Stimulated activated CD4-positive, alpha-beta T cell treated with anti-CD3 and anti-CD28 coated beads, Interleukin-12 subunit alpha, Interleukin-12 subunit beta, amount 100 ng/mL, for 24 hours (primary cell): ENCODE measurements at places on chromosomes 6 and 20.

- no peak for DNase-seq
Measured at GRCh38 chr20:52746190-52746589, 226.0 kb upstream of the TSHZ2 start.

DNA sequence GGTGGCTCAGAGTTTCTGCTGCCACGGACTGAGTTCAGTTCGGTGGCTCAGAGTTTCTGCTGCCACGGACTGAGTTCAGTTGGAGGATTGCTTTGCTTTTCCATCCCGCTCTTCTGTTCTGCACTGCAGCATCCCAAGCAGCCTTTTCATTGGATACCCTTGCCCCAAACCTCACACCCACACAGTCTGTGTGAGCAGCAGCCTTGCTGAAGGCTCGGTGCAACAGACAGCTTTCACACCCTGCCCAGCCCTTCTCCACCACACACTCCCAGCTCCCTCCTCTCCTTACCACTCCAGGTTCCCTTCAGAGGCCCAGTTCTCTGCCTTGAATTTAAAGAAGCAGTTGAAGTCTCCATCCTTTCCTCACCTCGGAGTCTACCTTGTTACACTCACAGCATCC is 52.5 kb upstream of the CHD6 start:
- no peak for DNase-seq

GRCh38 chr6:19818805-19819204 is 18.4 kb upstream of the ID4 start:
- no peak for DNase-seq

DNA sequence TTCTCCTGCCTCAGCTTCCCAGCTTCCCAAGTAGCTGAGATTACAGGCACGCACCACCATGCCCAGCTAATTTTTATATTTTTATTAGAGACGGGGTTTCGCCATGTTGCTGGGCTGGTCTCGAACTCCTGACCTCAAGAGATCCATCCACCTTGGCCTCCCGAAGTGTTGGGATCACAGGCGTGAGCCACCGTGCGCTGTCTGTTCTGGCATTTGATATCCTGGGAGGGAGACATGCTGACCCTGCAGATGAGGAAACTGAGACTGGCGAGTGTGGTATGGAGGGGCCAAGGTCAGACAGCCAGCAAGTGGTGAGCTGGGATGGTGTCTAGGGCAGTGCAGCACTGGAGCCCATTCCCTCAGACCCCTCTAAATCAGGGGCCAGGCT is 44.6 kb downstream of the SRC start:
- no peak for DNase-seq

DNA sequence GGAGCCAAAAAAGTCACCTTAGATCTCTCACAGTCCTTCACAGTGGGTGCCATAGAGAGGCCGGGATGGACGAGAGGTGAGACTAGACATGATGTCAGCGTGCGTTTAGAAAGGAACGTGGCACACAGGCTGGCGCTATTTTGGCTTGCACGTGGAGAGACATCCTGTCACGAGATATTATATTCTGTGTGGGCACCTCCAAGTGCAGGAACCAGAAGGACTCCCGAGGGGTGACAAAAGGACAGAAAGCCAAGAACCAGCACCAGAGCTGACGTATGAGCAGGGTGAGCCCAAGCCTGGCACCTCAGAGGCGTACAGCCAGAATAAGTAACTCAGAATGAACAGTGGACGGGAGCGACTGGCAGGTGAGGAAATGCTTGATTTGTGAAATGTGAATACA is 49.9 kb upstream of the QKI start:
- no peak for DNase-seq

DNA sequence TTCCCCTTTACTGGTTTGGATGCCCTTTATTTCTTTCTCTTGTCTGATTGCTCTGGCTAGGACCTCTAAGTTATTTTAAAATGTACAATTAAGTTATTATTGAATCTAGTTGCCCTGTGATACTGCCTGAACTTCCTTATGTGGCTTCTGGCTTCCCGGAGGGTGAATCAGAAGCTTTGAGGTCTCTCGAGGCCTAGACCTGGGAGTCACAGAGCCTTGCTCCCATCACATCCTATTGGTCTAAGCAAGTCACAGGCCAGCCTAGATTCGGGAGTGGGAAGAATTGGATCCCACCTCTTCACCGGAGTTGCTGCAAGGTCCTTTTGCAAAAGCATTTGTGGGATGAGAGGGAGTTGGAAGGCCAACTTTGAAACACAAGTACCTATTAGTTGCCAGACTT is 15.2 kb downstream of the BCAS4 start:
- DNase-seq, result no peak

DNA sequence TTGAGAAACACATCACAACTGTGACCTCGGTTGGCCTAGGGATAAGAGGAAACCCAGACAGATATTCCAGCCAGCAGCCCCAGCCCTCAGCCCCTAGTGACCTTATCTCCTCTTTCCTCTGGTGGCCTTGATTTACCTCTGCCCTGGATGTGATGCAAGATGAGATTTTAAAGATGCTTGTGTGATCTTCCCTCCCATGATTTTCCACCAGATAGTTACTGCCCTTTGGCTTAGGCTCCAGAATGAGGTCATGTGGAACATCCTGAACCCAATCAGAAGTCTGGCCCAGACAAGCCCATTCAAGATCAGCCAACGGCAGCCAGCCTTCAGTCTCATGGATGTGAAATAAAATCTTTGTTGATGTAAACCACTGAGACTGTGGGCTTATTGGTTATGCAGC is 104.0 kb downstream of the BANF2 start:
- no peak for DNase-seq

- DNase-seq, result no peak
Measured at GRCh38 chr6:86128130-86128814, 485.6 kb upstream of the SYNCRIP start.

DNA sequence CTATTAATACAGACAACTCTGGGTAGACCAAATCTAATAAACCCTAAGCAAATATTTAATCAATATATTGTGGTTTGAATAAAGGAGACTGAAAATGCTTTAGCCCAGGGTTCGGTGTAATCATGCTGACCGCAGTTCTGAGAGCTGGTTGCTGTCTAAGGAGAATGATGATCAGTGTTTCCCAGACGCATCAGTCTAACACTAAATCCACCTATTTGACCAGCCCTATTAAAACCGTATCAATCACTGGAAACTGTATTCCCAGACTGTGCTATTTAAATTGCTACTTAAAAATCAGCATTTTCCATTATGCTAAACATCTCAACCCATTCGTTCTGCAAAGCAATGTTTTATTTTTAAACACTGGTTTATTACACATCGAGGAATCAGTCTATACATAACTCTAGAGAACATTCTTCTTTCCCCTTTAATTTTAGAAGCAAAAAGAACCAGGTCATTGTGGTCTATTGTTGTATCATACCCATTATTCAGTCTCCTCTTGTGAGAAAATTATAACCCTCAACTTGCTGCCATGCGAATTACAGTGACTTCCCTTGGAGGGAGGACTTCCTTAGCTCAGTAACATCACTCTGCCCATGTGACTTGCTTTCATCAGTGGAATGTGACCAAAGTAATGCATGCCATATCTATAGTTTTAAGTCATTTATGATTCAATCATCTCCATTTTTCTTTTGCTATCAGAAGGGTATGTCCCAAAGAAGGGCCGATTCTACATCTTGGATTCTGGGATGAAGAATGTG is 515.2 kb upstream of the JAG1 start:
- no peak for DNase-seq

GRCh38 chr6:44237021-44237812 is 9.7 kb upstream of the HSP90AB1 start:
- peak; percentile 67 for DNase-seq

DNA sequence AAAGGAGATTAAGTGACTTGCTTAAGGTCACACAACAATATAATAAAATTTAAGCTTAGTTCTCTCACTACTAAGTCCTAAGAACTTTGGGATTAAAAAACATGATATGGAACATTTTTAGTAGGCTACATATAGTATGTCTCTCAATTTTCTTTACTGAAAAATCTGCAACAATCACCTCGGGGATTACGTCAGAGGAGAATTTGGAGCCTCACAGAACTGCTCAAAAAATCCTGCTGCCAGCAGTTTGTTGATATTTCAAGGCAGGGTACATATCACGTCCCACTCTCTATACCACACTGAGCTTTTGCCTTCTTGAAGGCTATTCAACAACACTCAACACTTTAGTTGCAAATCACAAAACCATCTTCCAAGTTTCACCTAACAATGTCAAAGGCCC is 561.6 kb upstream of the BTBD3 start:
- no peak for DNase-seq

- no peak for DNase-seq
Measured at GRCh38 chr6:92124200-92124651, 1295.1 kb downstream of the EPHA7 start.

- DNase-seq, result no peak
Measured at GRCh38 chr20:15742087-15742486, 831.2 kb downstream of the KIF16B start.

DNA sequence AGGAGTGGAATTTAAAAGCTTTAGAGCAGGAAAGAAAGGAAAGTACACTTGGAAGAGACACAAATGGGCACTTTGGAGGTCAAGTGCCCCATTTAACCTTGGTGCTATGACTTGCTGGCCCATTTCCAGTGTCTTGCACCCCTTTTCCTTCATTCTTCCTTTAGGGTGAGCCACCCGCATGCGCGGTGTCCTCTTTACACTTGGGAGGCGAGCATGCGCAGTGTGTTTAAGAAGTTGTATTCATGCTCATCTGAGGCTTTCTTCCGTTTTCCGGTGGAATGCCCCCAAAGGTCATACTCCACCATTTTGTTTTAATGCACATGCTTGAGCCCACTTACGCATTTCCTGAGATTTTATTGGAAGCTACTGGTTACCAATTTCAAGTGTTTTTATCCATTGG is 29.1 kb downstream of the TMEM170B start:
- DNase-seq, result no peak

DNA sequence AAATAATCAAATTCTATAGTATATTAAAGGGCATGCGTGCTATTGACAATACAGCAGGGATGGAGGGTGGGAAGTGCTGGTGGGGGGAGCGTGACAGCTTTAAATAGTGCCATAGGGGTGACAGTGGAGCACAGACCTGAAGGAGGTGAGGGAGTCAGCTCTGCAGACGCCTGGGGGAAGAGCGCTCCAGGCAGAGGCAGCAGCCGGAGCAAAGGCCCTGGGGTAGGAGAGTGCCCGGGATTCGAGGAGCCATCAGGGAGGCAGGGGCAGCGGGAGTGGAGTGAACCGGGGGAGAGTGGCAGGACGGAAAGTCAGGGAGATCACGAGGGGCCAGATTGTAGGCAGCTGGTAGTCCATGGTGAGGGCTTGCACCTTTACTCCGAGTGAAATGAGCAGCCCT is 78.4 kb upstream of the CCDC167 start:
- DNase-seq, result no peak

DNA sequence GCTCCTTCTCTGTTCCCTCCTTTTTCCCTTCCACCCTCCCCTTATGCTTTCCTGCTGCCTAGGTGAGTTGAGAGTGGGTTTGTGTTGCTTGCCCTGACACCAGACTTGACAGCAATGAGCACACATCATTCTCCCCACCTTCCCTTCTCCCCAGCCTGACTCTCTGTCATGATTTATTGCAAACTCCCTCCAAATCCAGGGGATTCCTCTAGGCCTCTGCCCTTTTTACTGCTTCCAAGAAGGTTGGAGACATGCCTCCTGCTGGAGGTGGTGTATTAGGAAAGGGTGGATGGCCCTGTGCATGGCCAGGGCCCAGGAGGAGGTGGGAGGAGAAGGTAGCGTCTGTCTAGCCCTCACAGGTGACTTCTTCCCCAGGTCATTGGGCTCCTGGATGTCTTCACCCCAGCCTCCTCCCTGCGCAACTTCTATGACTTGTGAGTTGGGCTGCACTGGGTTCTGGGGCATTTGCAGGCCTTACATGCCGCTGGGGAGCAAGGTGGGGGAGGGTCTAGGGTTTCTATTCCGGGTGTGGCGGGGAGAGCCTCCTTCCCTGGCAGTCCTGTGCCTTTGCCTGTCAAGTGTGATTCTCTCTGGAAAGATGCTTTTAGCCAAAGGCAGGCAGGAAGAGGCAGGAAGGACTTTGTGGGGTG is 2.1 kb downstream of the MAPK13 start:
- DNase-seq, result no peak

DNA sequence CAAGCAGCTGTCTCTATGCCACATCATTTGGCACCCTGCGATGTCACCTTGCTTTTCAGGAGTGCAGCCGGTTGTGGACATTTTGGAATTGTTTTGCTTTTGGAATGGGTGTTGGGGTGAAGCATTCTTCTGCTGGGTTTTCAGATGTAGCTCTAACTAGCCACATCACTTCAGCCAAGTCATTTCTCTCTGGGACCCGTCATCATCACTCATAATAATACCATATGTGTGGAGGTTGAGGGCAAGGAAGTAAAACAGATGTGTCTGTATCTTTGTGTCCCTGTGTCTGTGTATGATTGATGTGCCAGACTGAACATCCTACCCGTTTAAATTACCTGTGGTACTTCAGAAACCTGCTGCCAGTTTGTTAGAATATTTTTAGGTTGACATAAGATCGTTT is 49.5 kb upstream of the TULP4 start:
- no peak for DNase-seq

DNA sequence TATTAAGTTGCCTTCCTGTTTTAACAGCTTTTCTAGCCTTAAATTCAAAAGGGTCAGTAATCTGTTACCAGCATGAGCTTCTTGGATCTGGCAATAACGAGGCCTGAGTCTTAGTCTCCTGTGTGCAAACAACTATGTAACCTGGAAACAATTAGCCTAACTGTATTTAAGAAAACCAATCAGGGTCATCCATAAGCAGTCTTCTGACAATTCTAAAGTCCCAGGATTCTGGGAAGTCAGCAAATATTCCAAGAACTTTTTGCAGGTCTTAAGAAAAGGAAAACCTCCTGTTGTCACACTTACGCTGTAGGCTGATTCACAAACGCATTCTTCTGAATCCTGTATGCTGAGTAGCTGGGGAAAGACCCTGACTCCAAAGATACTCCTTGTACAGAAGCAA is 90.4 kb downstream of the COL12A1 start:
- no peak for DNase-seq

GRCh38 chr6:40805336-40805735 is 218.2 kb upstream of the LRFN2 start:
- DNase-seq, result no peak

DNA sequence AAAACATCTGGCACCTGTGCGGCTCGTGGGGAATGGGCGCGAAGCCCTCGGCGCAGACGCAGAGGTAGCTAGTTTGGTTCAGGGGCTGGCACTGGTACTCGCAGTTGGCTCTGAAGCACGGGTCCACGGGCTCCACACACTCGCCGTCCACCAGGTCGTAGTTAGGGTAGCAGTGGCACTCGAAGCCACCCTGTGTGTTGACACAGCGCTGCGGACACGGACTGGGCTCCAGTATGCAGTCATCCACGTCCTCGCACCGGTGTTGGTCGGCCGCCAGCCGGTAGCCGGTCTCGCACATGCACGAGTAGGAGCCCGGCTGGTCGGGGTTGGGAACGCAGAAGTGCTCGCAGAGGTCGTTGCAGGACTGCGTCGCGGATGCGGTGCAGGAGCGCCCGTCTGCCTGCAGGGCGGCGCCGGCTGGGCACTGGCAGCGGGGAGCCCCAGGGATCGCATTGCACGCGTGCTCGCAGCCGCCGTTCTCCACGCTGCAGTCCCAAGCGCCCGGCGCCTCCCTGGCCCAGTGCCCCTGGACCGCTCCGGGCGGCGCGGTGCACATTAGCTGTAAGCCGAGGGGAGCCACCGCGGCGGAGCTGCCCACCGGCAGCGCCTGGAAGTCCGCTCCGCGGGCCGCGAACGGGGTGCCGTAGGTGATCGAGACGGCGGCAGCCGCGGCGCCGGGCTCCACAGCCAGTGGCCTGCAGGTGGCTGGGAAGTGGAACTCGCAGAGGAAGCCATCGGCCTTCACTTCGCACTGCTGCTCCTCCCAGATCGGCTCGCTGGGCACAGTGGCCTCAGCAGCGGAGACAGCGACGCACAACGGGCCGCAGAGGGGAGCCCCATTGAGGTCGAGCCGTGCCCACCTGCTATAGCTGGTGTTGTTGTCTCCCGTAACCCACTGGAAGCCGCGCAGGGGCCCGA is 930 bp downstream of the THBD start:
- no peak for DNase-seq
